ENCODE measurements at places on chromosomes 2 and 18.
A peak's percentile ranks its signal among the peaks of the same experiment; 100 is the strongest.

- DNase-seq = peak; percentile 77
These were observed 34.3 kb upstream of the PPP1CB start for GRCh38 chr2:28717339-28717758.

DNA sequence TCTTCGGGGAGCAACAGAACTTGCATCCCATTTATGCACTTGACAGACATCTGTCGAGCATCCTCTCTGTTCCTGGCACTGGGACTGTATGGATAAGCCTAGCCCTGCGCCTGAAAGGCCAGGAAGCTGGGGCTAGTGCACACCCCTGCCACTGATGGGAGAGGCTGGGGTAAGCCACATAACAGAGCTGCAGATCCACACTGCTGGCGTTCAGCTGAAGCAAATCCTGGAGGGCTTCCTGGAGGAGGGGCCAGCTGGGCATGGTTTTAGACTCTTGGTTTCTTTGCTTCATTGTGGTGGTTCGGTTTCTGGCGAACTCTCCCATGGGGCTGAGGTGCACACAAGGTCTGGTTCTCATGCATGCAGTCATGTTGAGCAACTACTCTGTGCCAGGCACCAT, 45.5 kb upstream of the FOSL2 start:
- no peak for DNase-seq

DNA sequence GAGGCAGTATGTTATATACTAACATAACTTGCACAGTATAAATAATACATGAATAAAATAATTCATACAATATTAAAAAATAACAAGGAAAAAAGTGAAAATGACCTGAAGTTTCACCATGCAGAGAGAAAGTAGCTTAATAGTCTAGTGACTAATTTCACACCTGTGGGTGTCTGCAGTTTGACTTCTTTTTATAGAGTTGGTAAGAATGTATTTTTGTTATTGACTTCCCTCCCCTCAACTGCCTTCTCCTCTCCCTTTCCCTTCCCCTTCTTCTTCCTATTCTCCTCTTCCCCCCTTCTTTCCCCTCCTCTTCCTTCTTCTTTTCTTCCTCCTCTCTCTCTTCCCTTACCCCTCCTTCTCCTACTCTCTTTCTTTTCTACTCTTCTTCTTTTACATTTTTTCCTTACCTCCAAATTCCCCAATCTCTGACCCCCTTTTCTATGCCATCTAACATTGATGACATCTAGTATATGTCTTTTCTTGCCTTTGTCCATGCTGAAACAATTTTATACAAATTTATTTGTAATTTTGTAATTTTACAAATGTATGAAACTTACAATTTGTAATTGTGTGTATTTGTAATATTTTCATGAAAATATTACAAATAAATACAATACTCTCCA, 3.1 kb downstream of the DNAH6 start:
- DNase-seq = no peak

DNA sequence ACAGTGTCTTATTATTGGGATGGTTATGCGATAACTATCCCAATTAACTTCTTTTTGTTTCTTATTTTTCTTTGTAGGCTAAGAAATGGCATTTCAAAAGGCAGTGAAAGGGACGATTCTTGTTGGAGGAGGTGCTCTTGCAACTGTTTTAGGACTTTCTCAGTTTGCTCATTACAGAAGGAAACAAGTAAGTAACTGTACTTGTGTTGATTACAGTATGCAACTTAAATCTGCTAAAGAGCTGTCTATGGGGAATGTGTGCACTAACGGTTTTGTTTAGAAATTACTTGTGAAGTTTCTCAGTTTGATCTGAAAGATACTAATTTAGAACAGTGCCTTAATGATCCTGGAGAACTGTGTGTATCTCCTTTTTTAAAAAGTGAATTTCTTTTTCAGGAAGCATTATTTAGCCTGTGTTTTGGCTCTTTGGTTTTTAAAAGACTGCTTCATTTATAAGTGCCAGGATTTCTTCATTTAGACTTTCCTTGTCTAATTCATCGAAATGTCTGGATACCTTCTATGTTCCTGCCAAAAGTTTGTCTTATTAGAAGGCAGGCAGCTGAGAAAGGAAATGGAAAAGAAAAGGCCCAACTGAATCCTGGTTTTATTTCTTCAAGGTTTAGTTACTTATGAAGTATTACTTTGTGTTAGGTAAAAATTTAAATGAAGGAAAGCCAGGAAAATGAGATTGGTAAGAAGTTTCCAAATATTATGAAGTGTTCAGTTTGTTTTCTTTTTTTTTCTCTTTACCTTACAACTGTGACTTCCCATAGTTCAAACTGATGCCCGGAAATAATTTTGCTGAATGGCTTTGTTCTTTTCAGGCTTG, 40.1 kb downstream of the GPD2 start:
- DNase-seq = no peak

GRCh38 chr2:201433394-201433995, 17.8 kb downstream of the TRAK2 start:
- DNase-seq = no peak

DNA sequence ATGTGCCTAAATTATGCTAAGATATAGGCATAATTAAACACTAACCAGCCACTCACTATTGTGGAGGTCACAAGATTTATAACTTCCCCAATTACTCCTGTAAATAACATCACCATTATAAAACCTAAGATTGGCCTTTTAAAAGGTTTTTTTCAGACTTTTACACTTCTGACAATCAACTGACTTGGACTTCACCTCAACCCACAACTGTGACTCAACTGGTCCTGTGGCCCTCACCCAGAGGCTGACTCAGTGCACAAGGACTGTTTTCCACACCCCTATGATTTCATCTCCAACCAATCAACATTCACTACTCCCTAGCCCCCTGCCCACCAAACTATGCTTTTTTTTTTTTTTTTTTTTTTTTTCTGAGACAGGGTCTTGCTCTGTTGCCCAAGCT, 11.6 kb downstream of the TTR start:
- no peak for DNase-seq

DNA sequence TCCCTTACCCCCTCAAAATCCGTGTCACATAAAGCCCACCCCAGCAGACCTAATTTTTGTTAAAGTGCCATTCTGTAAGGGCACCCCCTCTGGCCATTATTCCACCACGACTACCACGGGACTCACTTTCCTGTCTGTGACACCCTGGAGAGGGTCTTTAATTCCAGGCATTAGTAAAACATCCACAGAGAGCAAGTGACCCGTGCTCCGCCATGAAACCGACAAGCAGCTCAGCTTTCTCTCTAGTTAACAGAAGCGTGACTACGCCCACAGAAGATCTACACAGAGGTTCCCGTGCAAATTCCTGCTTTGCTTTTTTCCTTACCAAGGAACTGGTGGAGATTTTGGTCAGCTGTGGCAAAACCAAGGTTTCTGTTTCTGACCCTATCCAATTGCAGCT, 4.4 kb downstream of the SIGLEC15 start:
- no peak for DNase-seq

- DNase-seq = no peak
These were observed 96.3 kb downstream of the EVA1A start for GRCh38 chr2:75464348-75464946.

DNA sequence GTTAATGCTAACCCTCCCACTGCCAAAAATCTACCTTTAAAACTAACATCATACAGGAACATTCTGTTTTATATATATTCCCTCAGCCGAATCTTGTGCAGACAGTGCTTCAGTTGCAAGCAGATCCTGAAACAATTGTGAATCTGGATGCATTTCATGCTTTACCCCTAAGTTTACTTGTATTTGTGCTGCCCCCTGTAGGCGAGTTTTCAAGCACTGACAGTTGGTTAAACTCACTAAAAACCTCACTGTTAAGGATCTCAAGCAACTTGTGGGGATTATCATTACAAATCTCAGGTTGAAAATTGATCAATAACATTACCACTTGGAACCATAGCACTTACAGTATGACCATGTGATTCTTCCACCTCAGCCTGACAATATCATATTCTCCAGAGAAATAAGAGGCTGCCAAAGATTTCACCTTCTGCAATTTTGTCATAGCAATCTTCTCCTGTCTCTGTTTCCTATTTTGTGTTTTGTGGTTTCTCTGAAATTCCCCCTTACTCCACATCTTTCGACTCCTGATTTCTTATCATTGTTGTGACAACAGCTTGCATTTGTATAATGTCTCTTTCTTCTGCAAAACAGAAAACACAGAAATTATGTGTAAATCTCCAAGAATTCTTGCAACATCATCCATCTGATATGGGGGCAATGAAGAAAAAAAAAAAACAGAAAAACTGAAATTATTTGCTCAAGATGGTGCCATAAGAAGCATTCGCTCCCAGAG, 354.6 kb upstream of the SETBP1 start:
- DNase-seq = no peak

- DNase-seq = no peak
These were observed 1304.3 kb upstream of the DDX18 start for GRCh38 chr2:116510117-116510671.

DNA sequence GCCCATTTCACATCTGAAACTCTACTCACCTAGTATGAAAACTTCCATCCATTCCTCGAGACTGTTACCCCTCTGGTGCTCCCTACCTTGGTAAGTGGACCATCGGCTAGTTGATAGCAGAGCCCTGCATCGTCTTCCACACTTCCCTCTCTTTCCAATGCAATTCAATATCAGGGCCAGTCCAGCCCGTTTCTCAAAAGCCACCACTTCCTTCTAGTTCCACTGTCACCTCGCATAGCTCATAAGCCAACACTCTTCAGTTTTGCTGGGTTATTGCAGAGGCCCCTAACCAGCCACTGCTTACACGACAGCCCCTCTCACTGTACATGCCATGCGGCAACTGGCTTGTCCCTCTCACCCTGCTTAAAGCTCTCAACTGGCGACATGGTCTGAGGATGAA, 10.2 kb upstream of the ZNF407 start:
- no peak for DNase-seq

- DNase-seq = no peak
These were observed 891 bp upstream of the NR4A2 start for GRCh38 chr2:156333274-156333950.

- no peak for DNase-seq
These were observed 83.1 kb downstream of the KLF7 start for GRCh38 chr2:207082619-207083018.

DNA sequence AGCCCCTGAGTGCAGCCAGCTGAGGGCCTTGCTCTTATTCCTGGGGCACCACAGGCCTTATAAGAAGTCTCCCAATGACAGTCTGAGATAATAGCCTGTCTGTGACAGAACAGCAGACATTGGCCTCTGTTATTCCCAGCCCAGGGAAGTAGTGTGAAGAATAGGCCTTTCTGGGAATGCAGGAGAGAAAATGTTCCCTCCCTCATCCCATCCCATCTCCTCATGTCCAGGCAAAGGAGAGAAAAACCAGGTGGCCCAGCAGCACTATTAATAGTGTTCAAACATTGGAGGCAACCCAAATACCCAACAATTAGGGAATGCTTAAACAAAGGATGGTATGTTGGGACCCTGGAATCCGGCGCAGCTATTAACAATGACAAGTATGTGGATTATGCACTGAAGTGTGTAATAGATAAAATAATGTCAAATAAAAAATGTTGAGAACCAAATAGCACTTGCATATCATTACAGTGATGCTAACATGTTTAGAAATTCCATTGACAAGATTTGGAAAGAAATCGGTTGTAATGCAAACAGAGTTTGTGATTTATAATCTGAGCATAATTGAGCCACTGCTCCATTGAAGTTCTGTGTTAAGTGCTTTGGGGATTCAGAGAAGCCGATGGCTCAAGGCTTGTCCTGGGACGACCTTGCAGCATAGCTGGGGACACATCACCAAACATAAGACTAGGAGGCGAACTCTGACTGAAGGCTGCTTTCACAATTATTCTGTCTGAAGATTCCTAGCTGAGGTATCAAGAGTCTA, 69.3 kb downstream of the LBH start:
- no peak for DNase-seq

DNA sequence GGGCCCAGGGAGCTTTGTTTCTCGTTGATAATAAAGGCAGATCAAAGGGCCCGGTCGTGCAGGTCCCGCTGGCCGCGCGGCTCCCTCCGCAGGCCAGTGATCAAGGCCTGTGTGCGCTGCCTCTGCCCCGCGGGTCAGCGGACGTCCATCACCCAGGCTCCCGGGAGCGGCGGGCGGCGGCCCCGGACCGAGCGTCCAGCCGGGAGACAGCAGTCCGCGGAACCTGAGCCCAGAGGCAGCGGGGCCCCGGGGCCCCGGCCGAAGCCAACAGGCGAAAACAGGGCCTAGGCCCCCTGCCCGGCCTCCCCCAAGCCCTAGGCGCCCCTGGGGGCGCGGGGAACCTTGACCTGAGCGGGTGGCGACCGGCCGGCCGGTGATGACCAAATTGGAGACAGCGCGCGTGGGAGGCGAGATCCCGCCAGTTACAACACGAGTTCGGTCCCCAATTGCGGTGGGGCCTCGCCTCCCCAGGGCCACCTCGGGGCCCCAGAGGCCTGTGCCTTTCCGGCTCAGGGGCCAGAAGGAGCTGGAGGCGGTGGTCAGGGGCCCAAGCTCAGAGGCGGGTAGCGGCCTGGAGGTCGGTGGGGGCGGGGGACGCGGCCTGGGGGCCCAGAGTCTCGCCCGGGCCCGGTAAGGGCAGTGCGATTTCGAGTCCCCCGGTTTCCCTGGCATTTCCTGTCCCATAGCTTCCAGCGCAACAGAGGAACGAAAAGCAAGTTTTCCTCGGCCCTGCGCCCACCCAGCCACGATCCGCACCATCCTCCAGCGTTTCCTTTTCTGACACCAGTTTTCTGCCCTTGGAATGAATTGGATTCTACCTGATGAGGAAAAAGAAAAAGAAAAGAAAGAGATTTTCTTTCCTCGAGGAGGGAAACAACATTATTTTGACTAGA, 5.9 kb downstream of the SP9 start:
- DNase-seq = no peak

GRCh38 chr2:429142-429541, 141.3 kb upstream of the ALKAL2 start:
- no peak for DNase-seq

DNA sequence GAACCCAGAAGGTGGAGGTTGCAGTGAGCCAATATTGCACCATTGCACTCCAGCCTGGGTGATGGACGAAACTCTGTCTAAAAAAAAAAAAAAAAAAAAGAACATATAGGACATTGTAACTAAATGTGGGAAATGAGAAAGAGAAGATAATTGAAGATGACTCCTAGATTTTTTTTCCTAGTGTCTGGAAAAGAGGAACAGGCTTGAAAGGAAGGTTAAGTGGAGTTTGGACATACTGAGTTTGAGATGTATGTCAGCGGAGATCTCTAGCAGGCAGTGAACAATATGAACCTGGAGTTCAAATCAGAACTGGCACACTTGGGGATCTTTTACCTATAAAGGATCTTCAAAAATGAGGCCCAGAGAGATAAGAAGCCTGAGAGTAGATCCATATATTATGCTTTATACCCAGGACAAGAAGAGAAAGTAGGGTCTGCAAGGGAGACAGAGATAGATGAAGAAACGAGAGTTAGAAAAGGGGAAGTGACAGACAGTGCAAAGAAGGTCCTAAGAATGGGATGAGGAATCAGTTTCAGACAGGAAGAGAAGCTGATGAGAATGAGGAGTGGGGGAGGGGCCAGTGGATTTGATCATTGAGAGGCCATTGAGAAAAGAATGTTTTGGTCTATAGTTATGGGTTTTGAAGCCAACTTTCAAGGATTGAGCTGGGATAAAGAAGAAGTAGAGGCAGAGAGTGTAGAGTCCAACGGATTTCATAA, 46.9 kb upstream of the CD28 start:
- DNase-seq = no peak

- no peak for DNase-seq
These were observed 16.0 kb downstream of the CEP192 start for GRCh38 chr18:13007248-13007560.
